ENCODE measurements at places on chromosomes 1 and 21.
A peak's percentile ranks its signal among the peaks of the same experiment; 100 is the strongest.

DNA sequence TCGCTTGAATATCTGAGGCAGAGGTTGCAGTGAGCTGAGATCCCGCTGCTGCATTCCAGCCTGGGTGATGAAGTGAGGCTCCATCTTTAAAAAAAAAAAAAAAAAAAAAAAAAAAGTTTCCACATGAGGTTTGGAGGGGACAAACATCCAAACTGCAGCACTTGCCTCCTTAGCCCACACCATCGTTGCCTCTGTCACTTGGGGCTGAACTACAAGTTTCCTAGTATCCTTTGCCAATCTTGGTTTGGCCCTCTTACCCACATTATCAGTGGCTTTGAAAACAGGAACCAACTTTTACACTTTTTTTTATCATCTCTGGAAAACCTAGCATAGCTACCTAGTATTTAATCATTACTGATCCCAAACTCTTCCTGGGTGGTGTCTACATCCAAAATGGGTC, 59.2 kb downstream of the CLSTN1 start:
- no peak for DNase-seq

GRCh38 chr1:238895911-238896310, 490.5 kb upstream of the CHRM3 start:
- no peak for DNase-seq

DNA sequence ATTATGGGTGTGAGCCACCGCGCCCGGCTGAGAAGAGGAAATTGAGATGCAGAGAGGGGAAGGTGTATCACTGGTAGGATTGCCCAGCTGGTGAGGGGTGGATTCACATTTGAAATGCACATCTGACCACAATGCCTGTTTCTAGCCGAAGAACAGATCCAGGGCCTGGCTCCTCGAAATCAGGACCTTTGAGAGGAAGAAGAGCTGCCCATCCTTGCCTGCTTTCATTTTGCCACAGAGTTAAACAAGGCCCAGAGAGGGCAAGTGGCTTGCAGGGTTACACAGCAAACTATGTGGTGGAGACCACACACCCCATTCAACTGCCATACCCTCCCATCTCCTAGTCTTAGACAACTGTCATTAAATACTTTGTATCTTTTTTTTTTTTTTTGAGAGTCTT, 32.9 kb upstream of the TMEM61 start:
- no peak for DNase-seq

- no peak for DNase-seq
Observed at GRCh38 chr1:12104417-12104816, 41.3 kb downstream of the TNFRSF8 start.

GRCh38 chr1:53728702-53729455, 10.1 kb downstream of the GLIS1 start:
- no peak for DNase-seq

GRCh38 chr21:37006486-37007291, at the start of gene RIPPLY3:
Gene RIPPLY3, plus strand, starts transcription at chr21:37006702. Its CDS starts 71 bp downstream, at chr21:37006773.
- DNase-seq: peak; percentile 35

- no peak for DNase-seq
Observed at GRCh38 chr1:40699787-40700186, 8.3 kb downstream of the NFYC start.

DNA sequence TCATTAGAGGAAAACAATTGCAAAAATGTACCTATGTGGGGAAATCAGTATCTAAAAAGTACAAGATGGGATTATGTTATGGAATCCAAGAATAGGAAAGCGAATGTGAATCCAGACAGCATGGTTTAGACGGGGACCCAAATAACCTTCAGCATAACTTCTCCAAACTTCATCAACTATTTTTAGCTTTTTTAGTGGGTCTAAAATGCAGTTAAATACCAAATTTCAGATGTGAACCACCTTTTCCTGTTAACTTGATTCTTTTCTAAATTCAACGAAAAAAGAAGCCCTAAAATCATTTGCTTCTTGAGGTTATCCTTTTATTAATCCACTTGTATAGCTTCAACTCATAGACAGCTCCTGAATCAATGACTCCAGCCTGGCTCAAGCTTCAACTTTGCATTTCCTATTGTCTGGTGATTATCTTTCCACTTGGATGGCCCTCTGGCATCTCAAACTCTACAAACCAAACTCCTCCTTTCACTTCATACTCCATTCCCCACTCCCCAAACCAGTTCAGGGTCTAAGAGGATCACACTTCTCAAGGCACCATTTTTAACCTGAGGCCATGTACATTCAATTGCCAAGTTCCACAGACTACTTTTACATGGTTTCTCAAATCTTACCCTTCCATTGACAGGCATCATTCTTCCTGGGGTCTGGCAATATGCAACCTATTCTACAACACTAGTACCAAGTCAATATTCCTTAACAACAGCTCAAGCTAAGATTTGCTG, 7.4 kb downstream of the ERRFI1 start:
- DNase-seq: no peak

DNA sequence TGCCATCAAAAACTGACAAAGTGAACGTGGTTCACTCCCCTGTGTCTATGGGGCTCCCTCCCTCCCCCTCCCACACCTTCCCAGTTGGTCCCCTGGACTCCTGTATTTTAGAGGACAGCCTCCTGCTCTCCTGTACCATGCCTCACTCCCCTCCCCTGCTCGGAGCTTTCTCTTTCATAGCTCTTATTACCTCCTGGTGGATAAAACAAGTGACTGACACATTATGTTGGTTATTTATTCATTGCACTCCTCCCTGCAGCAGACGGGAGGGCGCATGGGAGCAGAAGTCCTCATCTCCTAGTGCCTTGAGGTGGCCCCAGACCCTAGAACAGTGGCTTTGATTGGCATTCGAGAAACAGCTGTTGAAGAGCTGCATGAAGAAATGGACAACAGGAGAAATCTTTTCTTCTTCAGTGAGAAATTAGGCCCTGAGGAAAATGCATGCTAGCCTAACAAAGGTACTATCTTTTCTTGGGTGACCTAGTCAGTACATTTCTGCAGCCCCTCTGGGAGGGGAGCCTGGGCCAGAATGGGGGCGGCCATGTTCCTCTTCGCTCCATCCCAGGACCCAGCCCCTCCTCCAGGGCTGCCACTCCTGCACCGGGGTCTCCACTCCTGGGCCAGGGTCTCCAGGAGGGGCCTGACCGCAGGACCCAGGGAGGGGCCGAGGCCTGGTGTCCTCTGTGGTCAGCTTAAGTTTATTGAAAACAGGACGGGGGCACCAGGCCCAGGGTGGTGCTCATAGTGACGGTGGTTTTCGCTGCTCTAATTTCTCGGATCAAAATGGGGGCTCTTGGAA, 1.2 kb upstream of the TFF1 start:
- DNase-seq: no peak

GRCh38 chr1:227790034-227790400, 25.5 kb upstream of the PRSS38 start:
- DNase-seq: no peak

GRCh38 chr1:184646824-184647223, 107.8 kb downstream of the EDEM3 start:
- no peak for DNase-seq

- DNase-seq: no peak
Observed at GRCh38 chr1:247115141-247115510, 11.0 kb upstream of the ZNF669 start.

DNA sequence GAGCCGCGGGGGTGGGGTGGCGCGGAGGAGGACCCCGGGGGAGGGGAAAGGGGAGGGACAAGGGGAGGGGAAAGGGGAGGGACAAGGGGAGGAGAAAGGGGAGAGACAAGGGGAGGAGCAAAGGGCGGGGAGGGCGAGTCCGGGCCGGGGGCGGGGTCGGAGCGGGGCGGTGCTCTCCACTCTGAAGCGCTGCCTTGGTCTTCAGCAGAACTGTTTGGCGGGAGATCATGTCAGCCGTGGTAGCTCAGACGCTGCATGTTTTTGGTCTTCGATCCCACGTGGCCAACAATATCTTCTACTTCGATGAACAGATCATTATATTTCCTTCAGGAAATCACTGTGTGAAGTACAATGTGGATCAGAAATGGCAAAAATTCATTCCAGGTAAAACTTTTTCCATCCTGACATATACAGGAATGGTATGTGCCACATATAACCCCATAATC, 420 bp downstream of the CFAP57 start:
- DNase-seq: peak; percentile 93

DNA sequence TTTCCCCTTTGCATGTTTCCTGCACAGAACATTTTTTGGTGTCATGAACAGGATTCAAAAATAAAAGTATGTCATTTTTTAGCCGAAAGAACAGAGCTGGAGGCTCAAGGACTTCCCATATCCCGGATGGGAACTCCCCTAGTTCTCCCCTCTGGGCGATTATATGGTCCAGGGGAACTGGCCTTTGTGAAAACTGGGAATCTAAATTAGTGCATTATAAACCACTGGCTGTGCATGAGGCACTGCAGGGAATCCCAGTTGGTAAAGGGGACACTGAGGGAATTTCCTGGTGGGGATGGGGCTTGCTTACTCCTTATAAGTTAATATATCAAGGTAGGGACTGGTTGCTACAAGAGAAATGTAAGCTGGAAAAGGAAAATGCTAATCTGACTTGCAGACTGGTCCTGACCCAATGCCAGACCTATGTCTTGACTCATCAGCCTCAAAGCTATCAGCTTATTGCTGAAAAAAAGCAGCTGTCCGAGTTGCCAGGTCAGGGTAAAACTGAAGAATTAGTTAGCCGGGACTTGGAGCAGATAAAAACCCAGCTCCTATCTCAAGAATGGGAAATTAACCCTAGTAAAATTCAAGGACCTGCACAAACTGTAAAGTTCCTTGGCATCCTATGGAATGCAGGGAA, 122.6 kb downstream of the FCRL5 start:
- no peak for DNase-seq

DNA sequence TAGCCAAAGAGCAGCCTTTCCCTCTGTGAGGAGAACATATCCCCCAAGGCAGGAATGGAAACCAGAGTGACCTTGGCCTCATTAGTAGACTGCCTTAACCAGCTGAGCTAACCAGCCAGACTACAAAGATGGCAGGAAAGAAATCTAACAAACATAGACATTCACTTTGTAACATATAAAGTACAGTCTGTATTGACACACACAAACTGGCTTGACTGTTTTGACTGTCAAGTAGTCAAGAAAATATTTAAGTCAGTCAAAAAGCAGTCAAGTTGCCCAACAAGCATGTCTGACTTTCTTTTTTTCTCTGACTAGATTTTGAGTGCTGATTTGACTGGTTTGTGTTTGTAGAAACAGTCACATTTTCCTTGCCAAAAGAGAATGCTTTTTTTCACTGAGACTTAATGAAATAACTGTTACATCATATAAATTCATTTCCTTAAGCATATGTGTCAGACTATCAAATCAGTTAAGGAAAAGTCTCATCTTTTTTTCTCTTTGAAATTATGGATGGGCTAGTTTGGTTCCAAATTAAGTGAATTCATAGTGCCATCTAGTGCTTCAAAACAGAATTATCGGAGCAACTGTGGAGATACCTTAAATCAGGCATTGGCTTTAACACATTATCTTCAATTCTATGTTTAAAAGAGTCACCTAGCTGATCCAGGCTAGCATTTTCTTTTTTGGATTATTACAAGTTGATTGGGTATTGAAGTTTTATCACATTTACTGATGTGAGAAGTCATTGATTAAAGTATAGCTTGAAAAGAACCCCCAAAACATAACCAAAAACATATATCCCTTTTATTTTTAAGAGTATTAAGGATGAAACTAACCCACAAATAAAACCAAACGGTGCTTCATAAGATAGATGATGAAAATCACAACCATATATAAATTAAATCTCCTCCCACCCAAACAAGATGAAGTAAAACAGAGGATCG, 75.0 kb downstream of the ATP6V1G3 start:
- no peak for DNase-seq

DNA sequence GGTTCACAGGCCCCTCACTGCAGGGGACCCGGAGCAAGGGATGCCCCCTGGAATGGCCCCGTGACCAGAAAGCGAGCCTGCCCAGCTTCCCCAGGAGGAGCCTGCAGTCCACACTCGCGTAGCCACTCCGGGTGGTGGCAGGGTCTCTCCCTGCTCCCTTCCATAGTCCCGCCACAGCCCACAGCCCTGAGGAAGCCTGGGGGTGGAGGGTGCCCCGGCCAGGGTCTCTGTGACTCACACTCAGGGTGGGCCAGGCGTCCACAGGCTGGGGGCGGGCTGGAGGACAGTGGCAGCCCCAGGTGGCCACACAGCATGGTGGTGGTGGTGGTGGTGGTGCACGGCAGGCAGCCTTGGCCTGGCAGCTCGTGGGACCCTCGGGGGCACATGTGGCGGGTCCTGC, 15.6 kb downstream of the YBEY start:
- no peak for DNase-seq

DNA sequence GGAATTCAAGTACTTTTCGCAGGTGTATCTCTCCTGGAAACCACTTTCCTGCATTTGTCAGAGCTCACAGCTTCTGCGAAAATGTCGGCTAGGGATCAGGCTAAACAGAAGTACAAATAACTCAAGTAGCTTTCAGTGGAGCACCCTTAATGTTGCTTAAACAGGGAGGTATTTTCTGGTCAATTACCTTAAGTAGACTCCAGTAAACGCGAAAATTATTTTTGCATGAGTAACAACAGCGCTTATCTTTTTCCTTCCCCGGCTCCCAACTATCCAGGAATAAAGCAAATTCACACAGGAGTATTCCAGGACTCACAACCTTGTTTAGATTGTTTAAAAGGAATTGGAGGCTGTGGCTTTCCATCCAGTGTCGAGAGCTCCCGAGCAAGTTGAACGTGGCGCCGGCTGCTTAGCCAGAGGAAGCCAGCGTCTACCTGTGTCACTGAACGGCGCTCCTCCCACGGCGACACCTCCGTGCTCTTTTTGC, 7.3 kb upstream of the SIM2 start:
- DNase-seq: peak; percentile 19

DNA sequence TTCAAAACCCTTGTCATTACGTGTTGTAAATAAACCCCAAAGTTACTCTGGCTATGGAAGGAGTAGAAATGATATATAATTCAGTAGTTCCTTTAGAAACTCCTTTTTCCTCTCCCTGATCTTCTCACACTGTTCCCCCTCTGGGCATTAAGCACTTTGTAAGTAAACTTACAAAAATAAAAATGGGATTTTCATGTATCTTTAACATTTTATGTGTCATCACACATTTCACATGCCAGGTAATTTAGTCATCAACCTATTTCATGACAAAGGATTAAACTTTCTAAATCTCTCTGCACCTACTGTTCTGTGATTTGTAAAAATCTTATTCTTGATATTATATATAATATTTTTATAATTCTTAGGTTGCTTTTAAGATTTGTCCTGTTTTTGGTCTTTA, 176.9 kb downstream of the NEK7 start:
- DNase-seq: no peak

GRCh38 chr1:59125154-59125553, 171.7 kb upstream of the FGGY start:
- no peak for DNase-seq

GRCh38 chr1:227136210-227136820, 182.0 kb downstream of the CDC42BPA start:
- no peak for DNase-seq

GRCh38 chr21:44892095-44892494, 18.6 kb upstream of the PTTG1IP start:
- DNase-seq: peak; percentile 54

GRCh38 chr1:94117259-94117851, 3.6 kb downstream of the ABCA4 start:
- DNase-seq: no peak

- peak; percentile 93 for DNase-seq
Observed at GRCh38 chr1:95042286-95042685, 30.5 kb downstream of the ALG14 start.

GRCh38 chr1:78051005-78051404, 5.2 kb downstream of the GIPC2 start:
- DNase-seq: no peak

- no peak for DNase-seq
Observed at GRCh38 chr1:4830707-4831106, 176.3 kb downstream of the AJAP1 start.

- no peak for DNase-seq
Observed at GRCh38 chr1:41344708-41345159, 16.5 kb upstream of the FOXO6 start.

GRCh38 chr1:7258589-7259135, 473.4 kb downstream of the CAMTA1 start:
- no peak for DNase-seq
